ENCODE measurements at places on chromosomes 5 and 9.

DNA sequence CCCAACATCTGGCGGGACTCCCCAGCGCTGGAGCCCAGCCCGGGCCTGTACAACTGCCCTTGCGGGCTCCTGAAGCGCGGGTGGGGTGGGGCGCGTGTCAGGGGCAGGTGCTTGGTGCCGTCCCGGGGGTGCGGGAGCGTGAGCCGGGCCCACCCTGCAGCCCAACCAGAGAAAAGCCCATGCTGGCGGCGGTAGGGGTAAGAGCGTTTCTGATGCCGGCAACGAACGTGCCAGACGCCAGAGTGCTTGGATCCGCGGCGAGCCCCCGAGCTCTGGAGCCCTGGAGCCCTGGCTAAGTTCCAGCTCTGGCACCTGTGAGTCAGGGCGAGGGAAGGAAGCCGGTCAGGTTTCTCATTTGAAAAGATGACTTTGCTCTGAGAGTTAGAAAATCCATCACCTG, 58.0 kb downstream of the ZNF510 start:
- no peak for DNase-seq

- DNase-seq: no peak
These were observed 243.9 kb upstream of the SLC30A5 start for GRCh38 chr5:68849906-68850305.

DNA sequence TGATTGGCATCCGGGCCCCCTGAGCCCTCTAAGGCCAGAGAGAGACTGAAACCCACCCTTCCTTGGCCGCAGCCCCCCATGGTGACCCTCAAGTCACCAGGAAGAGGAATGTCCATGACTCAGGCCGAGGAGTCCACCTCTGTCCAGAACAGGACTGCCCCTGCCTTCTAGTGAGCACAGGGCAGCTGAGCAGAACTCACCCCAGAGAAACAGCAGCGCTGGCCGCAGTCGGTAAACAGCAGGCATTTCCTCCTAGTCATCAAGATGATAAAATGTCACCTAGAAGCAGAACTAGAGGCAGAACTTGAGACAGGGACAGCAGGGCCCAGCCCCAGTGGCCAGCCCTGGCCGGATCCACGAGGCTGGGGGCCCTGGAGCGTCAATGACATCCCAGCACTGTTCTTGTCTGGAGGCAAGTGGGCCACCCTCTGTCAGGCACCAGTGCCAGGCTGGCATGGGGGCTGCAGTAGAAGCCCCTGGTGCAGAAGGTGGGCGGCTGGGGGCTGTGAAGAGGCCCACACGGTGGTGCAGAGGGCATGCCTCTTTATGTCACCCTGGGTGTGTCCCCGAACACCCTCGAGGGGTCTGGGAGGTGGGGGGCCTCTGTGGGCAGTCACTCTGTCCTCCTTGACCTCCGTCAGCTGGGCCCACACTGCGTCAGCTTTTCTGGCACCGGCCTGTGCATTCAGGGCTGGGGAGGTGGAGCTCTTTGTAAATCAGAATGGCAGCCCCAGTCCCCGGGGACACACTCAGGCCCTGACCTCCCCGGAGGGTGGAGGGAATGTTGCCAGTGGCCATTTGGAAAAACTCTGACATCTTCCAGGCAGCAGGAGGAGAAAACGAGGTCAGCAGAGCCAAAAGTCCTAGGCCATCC, 83.0 kb downstream of the NTNG2 start:
- no peak for DNase-seq

- DNase-seq: no peak
These were observed 34.9 kb upstream of the RPS23 start for GRCh38 chr5:82313016-82313415.

DNA sequence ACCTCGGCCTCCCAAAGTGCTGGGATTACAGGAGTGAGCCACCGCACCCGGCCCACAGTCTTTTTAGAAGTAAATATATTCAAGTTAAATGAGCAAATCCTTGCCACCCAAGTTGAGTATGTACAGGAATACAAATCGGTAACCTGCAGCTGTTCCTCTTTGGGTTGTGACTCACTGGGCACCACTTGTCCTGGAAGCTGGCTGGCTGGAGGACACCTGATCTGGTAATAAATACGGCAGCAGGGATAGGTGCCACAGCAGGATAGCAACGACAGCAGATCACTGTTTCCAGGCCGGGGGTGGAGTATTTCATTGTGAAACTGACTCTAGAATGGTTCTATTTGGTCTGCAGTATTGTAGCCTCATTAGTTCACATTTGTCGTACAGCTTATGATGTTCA, 35.7 kb upstream of the SLC36A2 start:
- no peak for DNase-seq

- DNase-seq: no peak
These were observed 22.2 kb downstream of the BHMT start for GRCh38 chr5:79133657-79134451.

- no peak for DNase-seq
These were observed 209.9 kb downstream of the ASTN2 start for GRCh38 chr9:117204971-117205370.

Data from GM12892 (cell line).